ENCODE measurements at places on chromosomes 2 and 18.

DNA sequence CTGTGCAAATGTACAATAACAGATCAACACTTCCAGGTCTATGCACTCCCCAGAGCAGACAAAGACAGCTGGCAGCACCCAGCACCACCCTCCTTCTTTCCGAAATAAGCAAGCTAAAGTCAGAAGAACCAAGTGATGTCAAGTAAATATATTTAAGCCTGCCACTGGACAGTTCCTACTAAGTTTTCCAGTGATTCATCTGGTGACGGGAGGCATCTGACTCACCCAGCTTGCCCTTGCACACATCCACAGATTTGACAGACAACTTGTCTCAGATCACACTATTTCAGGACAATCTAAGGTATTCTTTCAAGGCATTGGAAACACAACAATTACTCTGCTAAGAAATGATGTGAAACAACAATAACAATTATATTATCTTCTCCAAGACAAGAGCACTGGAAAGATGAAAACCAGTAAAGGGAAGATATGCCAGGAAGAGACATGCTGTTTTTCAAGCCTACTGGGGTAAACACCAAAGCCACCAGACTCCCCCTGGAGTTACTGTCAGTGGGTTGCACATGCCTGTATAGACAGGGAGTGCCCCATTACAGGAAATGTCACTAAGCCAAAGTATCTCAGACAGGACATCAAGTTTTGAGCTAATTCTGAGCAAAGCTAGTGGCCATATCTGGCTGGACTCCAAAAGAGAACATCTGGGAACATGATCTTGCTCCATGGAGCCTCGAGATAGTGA is 287.9 kb upstream of the KLHL29 start:
- no peak for DNase-seq

- no peak for DNase-seq
Observed at GRCh38 chr2:70103531-70104061, 16.3 kb downstream of the PCBP1 start.

GRCh38 chr2:10169053-10169578 is 46.6 kb downstream of the RRM2 start:
- DNase-seq: no peak

GRCh38 chr2:145909175-145909755 is 1389.3 kb upstream of the ZEB2 start:
- no peak for DNase-seq

GRCh38 chr2:173218326-173219056 is 136.2 kb upstream of the CDCA7 start:
- no peak for DNase-seq

DNA sequence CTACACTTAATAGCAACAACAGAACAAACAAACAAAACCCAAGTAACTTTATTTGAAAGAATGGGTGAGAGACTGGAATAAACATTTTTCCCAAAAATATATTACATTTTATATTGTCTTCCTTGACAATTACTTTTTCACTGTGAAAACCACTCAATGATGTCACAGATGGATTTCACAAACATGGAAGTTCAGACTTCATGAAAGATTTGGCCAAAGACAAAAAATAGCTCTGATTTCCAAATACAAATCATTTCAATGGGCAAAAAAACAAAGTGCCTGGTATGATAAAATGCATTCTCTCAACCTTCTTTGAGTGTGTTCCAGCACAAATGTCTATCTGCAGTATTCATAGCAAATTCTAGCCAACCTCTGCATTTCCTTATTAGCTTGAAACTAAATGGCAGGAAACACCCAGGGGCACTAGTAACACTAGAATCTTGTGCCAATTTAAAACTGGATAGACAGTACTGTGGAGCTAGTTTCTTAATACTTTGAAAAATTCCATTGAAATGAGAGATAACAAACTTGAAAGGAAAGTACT is 28.5 kb upstream of the NAPG start:
- no peak for DNase-seq

- DNase-seq: no peak
Observed at GRCh38 chr2:135212757-135213156, 160.7 kb downstream of the RAB3GAP1 start.

- DNase-seq: no peak
Observed at GRCh38 chr2:68282811-68283418, 30.6 kb upstream of the PPP3R1 start.

GRCh38 chr2:6212491-6212890 is 520.3 kb downstream of the SOX11 start:
- DNase-seq: no peak

DNA sequence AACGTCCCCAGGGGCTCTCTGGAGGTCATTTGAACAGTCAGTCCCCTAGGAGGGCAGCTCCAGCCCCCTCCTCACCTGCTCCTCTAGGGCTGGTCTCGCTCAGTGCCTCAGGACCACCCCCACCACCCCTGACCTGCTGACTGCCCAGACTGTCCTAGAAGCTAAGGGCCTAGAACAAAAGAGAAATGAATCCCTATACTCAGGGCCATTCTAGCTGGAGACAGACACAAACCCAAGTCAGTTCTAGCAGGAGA is 83.0 kb downstream of the HS1BP3 start:
- no peak for DNase-seq

- DNase-seq: no peak
Observed at GRCh38 chr18:38654946-38655345, 1089.3 kb upstream of the CELF4 start.

DNA sequence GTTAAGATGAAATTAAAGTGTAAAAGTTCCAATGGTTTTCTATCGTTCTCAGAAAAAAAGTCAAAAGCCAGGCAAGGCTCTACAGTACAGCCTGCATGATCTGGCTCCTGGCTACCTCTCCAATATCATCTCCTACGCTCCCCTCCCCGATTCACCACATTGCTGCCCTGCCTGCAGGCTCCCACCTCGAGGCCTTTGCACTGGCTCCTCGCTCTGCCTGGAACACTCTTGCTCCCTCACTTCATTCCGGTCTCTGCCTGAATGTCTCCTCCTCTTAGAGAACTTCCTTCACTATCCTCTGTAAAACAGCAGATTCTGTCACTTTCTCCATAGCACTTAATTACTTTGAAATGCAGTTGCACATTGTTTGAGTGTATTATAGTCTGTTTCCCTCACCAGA is 72.5 kb downstream of the KLF7 start:
- DNase-seq: no peak

DNA sequence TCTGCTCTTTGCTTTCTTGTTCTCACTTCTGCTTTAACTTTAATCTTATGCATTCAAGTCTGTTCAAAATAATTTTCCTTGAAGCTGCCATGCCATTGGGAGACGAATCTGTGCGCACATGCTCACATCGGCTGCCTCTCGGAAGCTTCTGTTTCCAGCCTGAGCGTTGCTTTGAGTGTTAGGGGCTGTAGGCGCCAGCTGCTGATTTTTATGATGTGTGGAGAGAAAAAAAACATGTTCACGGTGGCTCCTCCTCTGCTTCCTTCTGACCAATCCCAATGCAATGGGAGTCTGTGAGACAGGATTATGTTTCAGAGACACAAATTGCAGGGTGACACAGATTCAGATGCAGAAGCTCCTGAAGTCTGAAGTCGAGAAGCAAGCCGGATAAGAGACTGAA is at the start of gene MC4R:
TSS of gene MC4R (minus strand) at position 180 of the 400 bp plus-strand sequence. CDS start 426 bp downstream, outside the sequence.
- no peak for DNase-seq

DNA sequence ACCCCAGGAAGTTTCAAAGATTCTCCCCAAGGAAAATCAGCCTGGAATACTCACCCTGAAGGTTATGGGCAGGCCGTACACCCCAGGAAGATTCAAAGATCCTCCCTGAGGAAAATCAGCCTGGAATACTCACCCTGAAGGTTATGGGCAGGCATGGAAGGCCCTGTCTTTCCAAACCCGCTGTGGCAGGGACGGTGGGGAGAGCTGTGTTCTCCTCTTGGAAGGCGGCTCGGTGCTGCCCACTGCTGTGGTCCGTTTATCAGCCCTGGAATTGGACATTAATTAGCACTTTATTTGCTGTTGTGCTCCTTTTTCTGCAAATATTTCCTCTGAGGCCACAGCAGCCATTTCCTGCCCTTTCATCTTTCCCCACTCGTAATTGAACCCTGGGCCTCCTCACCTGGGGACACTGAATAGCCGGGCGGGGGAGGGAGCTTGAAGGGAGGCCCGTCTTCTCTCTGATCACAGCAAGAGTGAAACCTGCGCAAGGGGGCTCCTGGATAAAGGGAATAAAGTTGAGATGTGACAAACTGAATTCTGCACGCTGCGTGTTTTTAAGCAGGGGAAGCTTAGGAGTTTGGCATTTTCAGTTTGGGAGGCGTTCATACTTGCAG is 308.7 kb upstream of the SALL3 start:
- DNase-seq: no peak

GRCh38 chr2:235813398-235813797 is 319.6 kb downstream of the AGAP1 start:
- no peak for DNase-seq

- DNase-seq: no peak
Observed at GRCh38 chr2:142175813-142176338, 45.1 kb upstream of the LRP1B start.

GRCh38 chr2:108573061-108573460 is 38.8 kb downstream of the LIMS1 start:
- no peak for DNase-seq

- no peak for DNase-seq
Observed at GRCh38 chr2:1633092-1633671, 111.1 kb downstream of the PXDN start.

DNA sequence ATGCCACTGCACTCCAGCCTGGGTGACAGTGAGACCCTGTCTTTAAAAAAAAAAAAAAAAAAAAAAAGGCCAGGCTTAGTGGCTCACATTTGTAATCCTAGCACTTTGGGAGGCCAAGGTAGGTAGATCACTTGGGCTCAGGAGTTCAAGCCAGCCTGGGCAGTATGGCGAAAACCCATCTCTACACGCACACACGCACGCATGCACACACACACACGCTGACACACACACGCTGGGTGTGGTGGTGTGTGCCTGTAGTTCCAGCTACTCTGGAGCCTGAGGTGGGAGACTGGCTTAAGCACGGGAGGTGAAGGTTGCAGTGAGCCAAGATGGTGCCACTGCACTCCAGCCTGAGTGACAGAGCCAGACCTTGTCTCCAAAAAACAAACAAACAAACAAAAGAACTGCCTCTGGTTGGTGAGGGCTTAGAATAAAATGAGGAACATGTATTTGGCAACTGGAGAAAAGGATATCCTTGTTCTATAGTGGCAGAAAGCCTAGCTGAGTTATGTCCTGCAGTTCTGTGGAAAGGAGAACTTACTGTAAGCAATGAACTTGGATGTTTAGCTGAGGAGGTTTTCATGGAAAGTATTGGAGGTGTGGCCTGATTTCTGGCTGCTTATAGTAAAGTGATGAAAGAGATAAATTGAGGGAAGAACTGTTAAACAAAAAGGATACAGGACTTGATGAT is 34.0 kb downstream of the HAT1 start:
- no peak for DNase-seq

DNA sequence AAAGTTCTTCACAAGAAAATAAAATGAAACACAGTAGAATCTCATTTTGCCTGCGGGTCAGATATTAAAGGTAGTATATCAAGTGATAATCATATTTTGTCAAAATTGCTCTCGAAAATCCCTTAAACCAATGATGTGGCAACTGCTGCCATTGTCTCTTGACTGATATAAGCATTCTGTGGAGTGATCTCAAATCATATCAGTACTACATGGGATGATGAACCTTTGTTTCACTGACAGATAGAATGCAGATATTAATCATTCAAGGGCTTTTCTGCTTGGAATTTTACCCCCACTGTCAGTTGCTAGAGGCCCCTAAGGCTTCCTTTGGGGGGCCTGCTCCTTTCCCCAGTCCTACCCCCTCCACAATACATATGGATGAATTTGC is 31.3 kb upstream of the MALL start:
- DNase-seq: no peak

- DNase-seq: no peak
Observed at GRCh38 chr18:6621437-6621836, 108.1 kb upstream of the ARHGAP28 start.

GRCh38 chr2:175854129-175854528 is 147.9 kb downstream of the LNPK start:
- no peak for DNase-seq

- no peak for DNase-seq
Observed at GRCh38 chr2:53476834-53477233, 290.8 kb upstream of the CHAC2 start.

GRCh38 chr2:68196120-68196716 is 38.5 kb downstream of the PNO1 start:
- DNase-seq: peak; percentile 13

DNA sequence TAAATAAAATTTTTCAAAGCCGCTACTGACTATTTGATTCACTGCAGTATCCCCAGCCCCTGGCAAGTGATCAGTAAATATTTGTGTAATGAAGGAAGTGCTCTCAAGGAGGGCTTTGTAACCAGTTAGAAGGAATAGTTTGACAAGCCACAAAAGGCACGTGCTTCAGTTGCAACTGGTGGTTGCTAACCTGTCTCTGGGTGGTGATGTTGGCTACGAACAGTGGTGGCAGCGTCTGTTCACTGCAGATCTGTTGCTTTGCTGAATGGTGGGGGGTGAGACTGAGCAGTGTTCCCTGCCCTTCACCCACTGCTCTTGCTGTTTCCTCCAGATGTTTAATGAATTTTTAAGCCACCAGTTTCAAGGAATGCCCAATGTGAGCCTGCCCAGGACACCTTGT is 73.9 kb upstream of the SIX2 start:
- no peak for DNase-seq

GRCh38 chr18:22556222-22557167 is 138.8 kb upstream of the CTAGE1 start:
- DNase-seq: no peak

- no peak for DNase-seq
Observed at GRCh38 chr18:58898010-58898799, 33.5 kb downstream of the ZNF532 start.

DNA sequence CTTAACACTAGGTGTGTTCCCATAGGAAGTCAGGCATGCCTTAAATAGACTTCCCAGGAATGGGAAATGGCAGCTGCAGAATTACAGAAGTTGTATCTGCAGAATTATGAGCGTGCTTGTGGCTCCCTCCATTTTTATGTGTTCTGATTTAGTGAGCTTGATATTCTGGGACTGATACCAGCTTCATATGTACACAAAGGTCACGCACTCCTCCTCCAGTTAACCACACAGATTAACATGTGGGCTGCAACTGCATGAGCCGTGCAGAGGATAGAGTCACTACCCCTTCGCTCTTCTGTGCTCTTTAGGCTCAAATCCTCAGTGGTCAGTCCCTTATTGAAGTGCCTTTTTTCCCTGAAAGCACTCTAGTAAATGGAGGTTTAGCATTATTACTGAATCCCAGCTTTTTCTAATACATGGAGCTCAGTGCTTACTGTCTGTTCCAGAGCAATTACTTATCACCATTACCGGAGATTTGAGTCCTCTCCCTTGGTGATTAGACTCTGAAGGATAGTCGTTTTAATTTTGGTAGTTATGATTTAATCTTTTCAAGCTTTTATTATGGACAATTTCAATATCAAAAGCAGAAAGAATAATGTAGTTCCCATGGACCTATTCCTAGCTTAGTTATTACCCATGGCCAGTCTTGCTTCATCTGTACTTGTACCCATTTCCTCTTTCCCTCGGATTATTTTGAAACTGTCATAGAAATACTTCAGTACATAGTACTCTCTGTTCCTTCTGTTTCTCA is 238.3 kb downstream of the PRKCE start:
- no peak for DNase-seq

DNA sequence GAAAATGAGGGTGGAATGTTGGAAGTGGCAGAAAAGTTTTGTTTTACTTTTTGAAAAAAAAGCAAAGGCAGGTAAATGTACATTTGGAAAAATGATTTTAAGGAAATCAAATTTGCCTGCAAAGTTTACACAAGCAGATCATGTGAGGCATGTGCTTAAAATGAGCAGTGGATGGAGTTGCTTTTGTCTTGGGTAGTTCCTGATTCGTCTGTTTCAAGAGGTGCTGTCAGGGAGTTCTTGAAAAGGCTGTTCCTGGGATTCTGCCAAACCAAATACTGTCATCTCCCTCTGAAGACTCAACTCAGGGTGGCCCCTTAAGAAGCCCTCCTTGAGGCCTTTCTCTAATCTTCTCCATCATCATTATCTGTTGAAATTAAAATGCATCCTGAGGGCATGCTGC is 59.0 kb downstream of the TACR1 start:
- DNase-seq: no peak
